ENCODE measurements at places on chromosomes 5 and 9.

DNA sequence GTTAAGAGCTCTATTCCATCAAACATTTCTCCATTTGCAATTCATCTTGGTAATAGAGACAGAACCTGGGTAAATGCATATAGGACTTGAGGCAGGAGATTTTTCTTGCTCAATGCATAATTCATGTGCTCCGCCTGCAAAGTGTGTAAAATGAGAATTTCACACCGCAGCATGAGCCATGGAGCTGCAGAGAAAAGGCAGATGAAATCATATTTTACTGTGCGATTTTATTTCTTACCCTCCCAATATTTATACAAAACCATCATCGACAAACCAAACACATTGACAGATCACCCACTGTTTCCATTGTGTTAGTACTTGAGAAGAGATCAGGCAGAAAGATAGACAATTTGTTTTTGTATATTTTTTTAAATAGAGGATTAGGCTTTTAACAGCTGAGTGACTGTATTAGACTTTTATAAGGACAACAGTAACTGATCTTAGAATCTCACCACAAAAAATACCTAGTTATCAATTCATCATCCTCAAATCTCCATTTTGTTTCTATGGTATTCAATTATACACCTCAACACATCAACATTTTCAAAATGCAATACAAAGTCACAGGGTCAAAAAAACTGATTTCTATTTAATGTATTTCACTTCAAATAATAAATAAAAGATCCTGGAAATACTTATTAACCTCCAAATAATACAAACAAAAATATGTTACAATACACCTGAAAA, 191.1 kb downstream of the AP3B1 start:
- no peak for DNase-seq

DNA sequence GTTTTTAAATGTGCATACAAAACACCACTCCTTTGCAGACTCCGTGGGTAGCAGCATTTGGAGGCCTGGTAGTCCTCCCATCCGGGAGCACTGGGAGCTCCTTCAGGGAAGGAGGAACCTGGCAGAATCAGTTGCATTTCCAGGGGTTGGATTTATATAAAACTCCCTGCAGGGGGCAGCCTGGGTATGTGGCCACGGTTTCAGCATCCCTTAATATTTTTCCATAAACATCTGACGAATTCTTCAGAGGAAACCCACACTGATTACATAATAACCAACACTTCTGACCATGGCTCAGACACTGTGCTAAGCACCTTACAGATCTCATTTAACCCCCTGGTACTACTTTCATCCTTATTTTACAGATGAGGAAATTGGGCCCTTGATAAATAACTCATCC, 6.1 kb upstream of the AFAP1L1 start:
- DNase-seq, result no peak

DNA sequence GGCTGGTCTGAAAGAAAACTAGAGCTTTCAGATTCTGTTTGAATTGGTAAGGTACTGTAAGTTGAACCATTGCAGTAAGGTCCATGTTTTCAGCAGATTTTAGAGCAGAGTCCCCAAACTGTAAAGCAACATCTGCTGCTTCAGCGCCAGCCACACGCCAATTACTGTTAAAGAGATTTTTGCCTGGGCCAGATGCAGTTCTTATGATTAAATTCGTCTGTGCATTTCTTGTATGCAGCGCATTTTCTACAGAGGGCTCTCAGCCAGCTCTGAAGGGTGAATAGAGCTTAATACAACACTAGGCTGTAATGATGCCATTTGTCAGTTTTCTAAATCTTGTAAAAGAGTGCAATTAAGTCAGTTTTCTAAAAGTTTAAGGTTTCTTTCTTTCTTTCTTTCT, 246.3 kb downstream of the COX7C start:
- DNase-seq, result no peak

GRCh38 chr9:33137781-33138264, 29.3 kb downstream of the B4GALT1 start:
- no peak for DNase-seq

GRCh38 chr9:14228602-14229001, 85.3 kb downstream of the NFIB start:
- DNase-seq, result no peak

GRCh38 chr5:181232593-181232992, 9.5 kb downstream of the TRIM41 start:
- DNase-seq, result no peak
